ENCODE measurements at places on chromosomes 6 and 20.

- no peak for DNase-seq
These were observed 81.1 kb downstream of the TTLL2 start for GRCh38 chr6:167405778-167406532.

- peak; percentile 75 for DNase-seq
These were observed 42.9 kb downstream of the C6orf132 start for GRCh38 chr6:42099340-42100028.

DNA sequence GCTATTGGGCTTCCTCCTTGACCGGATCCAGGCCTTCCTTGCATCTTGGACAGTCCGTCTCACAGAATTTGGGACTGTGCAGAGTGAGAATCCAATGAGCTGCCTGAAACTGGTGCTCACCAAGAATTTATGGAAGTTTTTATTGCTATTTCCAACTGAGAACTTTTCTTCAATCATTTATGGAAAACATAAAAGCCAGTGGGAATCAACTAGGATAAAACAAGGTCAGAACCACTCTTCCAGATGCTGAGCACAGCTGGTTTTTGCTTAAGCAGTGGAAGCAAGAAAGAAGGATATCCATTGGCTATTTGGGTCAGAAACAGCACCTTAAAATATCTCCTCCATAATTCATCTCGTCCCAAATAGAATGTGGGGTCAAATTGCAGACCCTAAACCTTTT, 74.2 kb downstream of the CD83 start:
- no peak for DNase-seq

DNA sequence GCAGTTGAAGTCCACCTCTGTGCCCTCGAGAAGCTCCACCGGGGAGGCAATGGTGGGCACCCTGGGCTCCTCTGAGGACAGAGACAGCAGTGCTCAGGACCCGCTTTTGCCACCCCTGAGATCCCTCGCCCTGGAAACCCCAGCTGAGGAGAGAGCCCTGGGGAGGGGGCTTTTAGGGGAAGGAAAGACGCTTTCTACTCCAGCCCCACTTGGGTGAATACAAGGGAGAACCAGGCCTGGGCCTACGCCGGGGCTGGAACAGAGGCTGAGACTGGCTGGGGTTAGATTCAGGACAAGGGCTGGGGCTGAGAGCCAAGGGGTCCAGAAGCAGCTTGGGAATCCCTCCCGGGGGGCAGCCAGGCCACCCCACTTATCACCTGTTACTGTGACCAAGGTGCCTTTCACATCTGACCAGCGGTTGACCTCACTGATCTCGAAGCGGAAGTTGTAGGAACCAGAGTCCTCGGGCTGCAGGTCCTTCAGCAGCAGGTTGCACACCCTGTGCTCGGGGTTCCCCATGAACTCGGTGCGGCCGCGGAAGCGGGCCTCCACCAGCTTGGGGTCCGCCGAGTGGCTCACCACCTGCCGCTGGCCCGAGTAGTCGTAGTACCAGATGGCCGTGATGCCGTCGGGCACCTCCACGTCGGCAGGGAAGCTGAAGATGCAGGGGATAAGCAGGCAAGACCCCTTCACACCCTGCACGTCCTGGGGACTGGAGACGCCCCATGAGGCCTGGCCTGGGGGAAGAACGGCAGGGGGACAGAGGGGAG, 6.2 kb downstream of the SIGLEC1 start:
- DNase-seq: no peak

DNA sequence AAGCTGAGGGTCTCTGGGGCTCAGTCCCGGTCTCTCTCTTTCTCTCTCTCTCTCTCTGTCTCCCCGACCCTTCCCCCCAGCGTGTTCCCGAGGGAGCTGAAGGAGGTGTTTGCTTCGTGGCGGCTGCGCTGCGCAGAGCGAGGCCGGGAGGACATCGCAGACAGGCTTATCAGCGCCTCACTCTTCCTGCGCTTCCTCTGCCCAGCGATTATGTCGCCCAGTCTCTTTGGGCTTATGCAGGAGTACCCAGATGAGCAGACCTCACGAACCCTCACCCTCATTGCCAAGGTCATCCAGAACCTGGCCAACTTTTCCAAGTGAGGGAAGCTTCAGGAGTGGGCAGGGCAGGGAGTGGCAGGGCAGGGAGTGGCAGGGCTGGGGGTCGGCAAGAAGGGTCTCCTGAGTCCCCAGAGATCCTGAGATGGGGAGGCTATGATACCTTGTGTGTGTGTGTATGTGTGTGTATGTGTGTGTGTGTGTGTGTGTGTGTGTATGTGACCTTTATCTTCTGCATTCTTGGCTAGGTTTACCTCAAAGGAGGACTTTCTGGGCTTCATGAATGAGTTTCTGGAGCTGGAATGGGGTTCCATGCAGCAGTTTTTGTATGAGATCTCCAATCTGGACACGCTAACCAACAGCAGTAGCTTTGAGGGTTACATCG, 13.6 kb upstream of the ZBTB9 start:
- DNase-seq: no peak

DNA sequence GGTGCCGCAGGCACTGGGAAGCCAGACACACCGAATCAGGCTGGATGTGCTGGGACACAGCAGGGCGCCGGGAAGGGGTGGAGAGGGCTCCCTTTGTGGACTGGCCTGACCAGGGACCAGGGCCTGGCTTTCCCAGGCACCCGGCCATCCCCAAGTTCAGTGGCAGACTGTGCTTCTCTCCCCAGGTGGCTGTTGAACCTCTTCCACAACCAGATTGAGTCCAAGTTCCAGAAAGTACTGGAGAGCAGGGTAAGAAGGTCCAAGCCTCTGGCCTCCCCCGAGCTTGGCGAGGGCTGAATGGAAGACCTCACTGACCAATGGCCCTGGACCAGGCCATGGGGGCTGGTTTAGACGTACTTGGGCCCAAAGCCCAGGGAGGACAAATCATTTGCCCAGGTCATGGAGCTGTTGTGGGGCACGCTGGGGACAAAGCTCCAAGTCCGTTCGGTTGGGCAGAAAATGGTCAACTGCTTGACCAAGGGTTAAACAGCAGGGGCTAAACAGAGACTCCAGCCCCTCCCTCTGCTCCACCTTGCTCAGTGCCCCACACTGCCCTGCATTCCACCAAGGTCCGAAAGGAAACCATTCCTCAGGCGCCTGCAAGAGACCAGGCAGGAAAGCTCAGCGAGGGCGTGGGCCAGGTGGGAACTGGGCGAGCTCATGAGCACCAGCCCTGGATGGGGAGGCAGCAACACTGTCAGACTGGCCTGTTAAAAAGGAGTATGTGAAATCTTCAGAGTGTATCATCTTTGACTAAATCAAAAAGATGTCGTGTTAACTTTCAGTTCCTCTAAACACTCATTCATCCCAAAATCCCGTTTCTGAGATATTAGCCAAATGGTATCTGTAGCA, 9.1 kb downstream of the LBP start:
- DNase-seq: no peak

DNA sequence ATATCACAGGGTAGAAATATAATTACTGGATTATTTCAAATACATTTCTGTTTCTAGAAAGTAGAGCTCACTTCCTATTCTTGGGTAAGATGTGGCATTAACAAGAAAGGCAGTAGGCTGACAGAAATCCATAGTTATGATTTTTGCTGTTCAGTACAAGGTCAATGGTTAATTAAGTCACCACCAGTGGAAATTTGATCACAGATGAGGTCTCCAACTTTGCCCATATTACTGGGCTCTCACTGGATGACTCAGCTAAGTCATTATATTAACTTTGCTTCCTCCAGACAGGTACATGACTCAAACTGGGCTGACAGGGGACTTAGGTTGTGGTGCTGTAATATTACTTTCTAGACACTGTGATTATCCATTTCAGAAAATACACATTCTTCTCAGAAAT, 212.4 kb downstream of the GRIK2 start:
- DNase-seq: peak; percentile 35

- no peak for DNase-seq
These were observed 204.2 kb upstream of the GMDS start for GRCh38 chr6:2449572-2449940.

GRCh38 chr6:26158076-26158580, 70.9 kb downstream of the HFE start:
- DNase-seq: peak; percentile 95
